ENCODE measurements at places on chromosomes 7 and 10.

DNA sequence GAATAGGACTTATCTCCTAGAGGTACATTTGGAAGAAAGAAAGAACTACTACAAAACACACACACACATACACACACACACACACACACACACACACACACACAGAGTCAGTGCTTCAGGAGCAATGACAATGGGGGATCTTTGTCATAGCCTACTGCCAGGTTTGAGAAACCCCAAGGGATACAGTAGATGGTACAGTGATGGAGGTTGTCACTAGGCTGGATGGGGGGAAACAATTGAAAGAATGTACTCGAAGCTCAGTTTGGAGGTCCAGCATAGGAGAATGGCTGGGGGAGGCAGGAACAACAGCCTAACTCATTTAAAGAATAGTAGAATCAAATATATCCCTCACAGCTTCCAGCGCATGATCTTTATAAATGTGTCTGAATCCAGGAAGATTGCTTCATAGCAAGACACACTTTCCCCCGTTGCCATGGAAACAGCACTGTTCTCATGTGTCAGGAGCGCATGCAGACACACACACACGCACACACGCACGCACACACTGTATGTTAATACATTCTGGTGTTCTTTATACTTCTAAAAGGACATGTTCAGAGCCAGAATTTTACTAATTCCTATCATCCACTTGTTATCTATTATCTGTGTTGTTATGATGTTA lies 32.6 kb upstream of the ZNRF2 start:
- no peak for DNase-seq

- no peak for DNase-seq
These were observed 254.3 kb upstream of the NPVF start for GRCh38 chr7:25482631-25483030.

GRCh38 chr7:111255576-111255975 lies 164.6 kb downstream of the LRRN3 start:
- DNase-seq = no peak

DNA sequence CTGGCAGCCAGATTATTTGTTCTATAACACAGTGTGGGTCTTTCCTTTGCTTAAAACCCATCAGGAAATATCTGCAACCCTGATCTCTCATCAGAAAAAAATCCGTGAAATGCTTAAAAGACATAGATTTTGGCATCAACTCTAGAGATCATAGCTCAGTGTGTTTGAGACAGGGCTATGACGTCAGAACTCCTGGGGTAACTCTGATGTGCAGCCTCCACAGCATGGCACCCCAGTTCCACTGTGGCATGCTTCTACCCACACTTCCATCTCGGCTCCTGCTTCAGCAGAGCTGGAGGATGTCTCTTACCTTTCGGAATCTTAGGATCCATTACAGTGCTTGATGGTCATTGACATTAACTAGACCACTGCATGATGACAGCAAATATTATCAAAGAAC lies 205.7 kb downstream of the LHFPL3 start:
- no peak for DNase-seq

DNA sequence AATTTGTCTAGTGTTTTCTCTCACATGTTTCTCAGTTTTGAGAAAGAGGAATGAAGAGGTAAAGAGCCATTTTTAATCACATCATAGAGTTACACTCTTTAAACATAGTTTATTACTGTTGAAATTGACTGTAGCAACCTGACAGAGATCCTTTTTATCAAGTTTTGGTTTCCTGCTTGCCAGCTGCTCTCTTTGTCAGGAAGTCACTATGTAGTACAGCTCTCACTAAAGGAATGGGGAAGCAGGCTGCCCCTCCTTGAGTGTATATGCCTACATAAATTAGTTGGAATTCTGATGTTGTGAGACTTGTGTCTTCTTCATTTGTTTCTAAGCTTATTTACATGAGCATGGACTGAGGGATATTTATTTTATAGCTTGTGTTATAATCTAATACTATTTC lies 1274.0 kb upstream of the CELF2 start:
- DNase-seq = no peak

- no peak for DNase-seq
These were observed 34.0 kb upstream of the PDGFA start for GRCh38 chr7:553636-554111.

- no peak for DNase-seq
These were observed 55.5 kb downstream of the BBS9 start for GRCh38 chr7:33184828-33185227.

DNA sequence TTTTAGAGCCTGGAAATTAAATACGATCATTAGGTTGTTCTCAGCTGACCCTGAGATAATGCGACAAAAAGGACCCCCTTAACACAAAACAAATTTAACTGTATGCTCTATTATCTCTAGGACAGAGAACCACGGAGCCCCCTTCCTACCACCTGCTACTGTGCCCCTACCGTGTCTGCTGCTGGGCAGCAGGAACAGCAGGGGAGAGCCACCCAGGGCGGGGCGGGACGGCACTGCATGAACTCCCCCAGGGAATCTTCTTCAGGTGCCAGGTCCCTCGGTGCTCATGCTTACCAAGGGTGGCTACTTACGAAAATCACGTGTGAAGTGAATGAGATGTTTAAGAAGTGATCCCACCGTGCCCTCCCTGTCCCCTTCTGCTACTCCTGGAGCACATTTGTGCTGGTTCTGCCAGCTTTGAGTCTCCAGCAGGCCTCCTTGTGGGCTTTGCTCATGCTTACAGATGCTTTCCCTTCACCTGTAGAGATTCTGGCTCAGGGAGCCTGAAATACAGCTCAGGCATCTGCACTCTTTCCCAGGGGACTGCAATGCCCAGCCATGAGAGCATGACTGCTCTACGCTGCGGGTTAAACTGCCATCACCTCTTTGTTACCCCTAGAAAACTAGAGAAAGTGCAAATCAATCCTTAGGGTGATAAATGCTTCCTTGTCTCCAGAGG lies 59.9 kb downstream of the MRPL32 start:
- DNase-seq = no peak

DNA sequence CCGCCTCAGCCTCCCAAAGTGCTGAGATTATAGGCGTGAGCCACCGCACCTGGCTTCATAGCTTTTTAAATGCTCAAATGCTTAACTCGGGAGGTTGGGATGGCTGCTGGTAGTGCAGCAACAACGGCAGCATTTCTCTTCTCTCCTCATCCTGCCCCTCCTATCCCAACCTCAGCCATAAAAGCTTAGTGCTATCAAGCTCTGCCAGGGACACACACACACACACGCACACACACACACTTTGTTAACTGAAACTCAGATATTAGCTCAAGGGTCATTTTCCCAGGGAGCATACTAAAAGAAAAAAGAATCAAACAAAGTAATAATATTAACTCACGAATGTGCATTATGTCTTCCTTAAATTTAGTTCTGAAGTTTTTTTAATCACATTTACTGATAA lies 63.0 kb upstream of the HPS1 start:
- DNase-seq = no peak

- no peak for DNase-seq
These were observed 310.6 kb downstream of the ACTR3B start for GRCh38 chr7:153070141-153070540.

- DNase-seq = no peak
These were observed 164.0 kb downstream of the SLC25A13 start for GRCh38 chr7:96157856-96158255.
